ENCODE measurements at places on chromosomes 2 and 18.

DNA sequence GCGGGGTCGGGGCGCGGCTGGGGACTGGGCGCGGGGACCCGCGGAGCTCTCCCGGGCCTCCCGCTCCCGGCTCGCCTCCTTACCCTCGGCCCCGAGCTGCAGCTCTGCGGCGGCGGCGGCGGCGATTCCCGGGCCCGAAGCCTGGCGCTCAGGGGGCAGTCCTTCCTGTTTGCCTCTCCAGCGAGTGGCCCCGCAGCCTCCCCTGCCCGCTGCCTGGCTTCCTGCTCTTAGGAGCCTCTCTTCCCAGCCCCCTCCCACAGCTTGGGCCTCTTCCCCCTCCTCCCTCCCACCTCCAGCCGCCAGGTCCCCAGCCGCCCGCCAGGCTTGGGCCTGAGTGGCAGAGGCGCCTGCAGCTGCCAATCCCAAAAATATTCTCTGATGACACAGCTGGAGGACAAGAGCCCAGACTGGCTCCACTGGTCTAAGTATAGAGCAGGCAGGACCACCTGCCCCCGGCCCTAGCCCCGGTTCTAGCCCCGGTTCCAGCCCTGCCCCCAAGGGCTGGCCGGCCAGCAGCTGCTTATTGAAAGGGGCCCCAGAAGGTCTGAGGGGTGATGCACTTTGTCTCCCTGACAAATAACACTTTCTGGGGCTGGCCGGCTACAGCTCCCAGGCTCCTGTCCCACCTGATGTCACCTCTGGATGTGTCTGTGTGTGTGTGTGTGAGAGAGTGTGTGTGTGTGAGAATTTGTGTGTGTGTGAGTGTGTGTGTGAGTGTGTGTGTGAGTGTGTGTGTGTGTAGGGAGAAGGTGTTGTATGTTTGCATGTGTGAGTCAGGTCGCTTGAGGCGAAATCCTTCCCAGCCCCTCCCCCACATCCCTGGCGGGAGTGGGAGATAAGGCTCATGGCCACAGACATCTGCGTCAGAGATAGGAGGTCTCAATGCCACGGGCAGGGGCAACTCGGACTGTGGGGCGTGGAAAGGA is at the start of gene OBSL1:
Gene OBSL1, minus strand, starts transcription at position 229 of the 926 bp plus-strand sequence. CDS start 307 bp downstream, outside the sequence.
- peak; percentile 93 for DNase-seq

GRCh38 chr2:1219901-1220573 is 193.2 kb upstream of the TPO start:
- DNase-seq: peak; percentile 23

- peak; percentile 78 for DNase-seq
Observed at GRCh38 chr2:9235147-9236044, 28.8 kb downstream of the ASAP2 start.

GRCh38 chr2:163748420-163748819 is 12.6 kb upstream of the FIGN start:
- no peak for DNase-seq

- peak; percentile 37 for DNase-seq
Observed at GRCh38 chr2:106161938-106162820, 31.9 kb downstream of the UXS1 start.

- DNase-seq: no peak
Observed at GRCh38 chr18:33838054-33838453, 260.0 kb downstream of the ASXL3 start.

- no peak for DNase-seq
Observed at GRCh38 chr2:189466046-189466445, 24.8 kb downstream of the WDR75 start.

All from umbilical cord (tissue), 2 donors.